ENCODE measurements at places on chromosomes 3 and 15. TPM values are rescaled to one million over a fixed set of nuclear protein-coding genes. Genes with fewer than 3 reads are reported as not detected.
A peak's percentile ranks its signal among the peaks of the same experiment; 100 is the strongest.

GRCh38 chr3:115790759-115791158 is 167.4 kb downstream of the GAP43 start:
- peak; percentile 99 for DNase-seq

Gene CCDC191
- 0.83 TPM for total RNA-seq

GRCh38 chr15:67869701-67870100 is 29.9 kb upstream of the RNU6-1 start:
- no peak for DNase-seq

DNA sequence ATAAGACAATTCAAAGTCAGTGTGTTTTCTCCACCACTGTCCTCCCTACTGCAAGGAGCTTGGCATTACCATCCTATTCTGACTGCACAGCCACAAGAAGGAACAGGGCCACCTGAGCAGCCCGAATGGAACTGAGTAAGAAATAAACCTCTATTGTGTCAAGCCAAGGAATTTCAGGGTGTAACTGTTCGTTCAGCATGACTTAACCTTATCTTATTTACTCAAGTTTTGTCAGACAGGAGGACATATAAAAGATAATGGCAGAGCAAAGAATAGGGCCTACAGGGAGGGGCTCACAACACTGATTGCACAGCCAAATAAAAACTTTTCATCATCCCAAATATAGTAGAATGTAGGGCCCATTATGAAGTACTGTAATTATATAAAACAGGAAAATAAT is 236.1 kb downstream of the NEK10 start:
- no peak for DNase-seq

- DNase-seq: peak; percentile 94
These were observed 25.9 kb upstream of the SPRED1 start for GRCh38 chr15:38226608-38227266.

- DNase-seq: peak; percentile 58
These were observed 31.0 kb downstream of the ANP32A start for GRCh38 chr15:68789534-68790241.

Gene CNTN3
- 3.6 TPM for total RNA-seq

DNA sequence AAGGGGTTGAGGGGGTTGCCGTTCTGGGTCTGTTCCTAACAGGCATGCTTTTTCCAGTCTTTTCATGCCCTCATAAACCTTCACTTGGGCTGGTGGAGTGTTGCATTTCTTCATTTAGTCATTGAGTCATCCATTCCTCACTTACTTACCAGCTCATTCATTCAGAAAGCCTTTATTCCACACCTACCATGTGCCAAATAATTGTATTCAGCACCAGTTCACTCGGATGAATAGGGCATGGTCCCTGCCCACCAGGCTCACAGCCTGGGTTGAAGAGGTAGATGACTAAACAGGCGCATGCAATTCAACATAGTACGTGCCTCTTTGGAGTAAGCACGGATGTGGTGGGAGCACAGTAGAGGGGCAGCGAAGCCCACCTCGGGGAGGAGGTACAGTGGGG is 35.1 kb upstream of the THSD4 start:
- no peak for DNase-seq

- DNase-seq: peak; percentile 15
These were observed 21.3 kb downstream of the ADGRG7 start for GRCh38 chr3:100630664-100631063.

Gene PCBP4
- 70.8 TPM for total RNA-seq

Gene CCDC39
- total RNA-seq: not detected

Gene SLC22A13
- total RNA-seq: under 0.01 TPM

GRCh38 chr3:95607926-95608325 is 1206.5 kb upstream of the EPHA6 start:
- DNase-seq: no peak

Gene FMN1
- total RNA-seq: 29.4 TPM

DNA sequence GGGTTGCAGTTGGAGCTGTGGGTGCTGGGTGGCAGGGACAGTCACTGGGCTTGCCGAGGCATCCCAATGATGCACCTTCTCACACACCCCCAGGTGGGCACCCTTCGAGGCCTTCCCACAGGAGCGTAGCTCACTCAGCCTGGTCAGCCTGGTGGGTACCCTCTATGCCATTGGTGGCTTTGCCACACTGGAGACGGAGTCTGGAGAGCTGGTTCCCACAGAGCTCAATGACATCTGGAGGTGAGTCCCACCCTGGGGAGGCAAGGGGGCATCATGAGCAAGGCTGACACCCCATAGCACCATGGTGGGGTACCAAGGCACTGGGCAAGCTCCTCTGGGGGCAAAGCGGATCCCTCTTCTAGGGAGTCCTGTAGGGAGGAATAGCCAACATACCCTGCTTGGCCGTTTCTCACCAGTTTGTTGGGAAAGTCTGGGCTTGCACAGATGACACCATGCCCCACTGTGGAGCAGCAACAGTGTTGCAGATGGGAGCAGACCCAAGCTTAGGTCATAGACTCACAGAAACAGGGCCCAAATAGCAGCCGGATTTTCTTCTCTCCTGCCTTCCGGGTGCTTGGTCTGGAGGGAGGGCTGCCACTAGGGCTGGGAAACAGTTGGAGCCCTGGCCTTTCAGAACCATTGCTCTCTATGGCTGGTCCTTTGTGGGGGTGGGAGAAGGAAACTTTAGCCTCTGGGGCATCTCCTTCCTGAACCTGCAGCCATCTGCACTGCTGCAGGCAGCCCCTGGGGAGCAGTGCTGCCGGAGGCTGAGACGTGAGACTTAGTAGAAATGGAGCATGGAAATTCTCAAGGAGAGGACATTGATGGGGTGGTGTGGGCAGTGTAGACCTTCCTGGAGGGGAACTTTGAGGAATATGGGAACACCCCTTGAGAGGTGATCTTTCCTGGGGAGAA is 5.7 kb downstream of the KLHL40 start:
- no peak for DNase-seq

Gene GOLGA6C
- total RNA-seq: not detected

GRCh38 chr15:99717161-99718009 is 15.9 kb downstream of the LYSMD4 start:
- no peak for DNase-seq

Gene PGBD4
- 1.9 TPM for total RNA-seq

DNA sequence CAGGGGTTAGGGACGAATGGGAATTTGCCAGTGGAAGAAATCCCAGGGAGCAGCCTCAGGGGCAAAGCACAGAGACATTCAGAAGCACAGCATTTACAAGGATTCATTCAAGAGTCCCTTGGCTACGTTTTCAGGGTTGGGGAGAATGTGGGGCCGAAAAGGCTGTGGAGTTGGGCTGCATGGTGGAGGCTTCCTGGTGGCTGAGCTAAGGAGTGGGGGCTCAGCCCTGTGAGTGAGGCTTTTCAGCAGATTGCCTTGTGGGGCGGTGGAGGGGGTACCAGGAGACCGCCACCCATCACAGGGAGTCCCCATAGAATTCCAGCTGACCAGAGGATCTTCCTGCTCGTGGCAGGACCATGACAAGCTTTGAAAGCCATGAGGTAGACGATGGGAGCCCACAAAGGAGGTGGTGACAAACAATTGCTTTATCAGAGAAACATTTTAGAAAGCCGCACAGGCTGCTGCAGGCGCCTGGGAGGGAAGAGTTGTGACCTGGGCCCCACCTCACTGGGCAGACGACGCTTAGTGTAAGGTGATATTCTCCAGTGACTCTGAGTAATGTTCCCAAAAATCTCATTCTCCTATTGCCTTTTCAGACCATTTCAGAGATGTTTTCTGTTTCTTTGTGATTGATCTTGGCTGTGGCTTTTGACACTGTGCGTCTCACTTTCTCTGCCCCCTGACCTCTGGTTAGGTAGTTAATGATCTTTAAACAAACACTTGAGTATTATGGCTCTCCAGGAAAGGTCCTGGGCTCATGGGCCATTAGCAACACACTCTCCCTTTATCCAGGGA is 128.0 kb downstream of the DNAJB8 start:
- no peak for DNase-seq

DNA sequence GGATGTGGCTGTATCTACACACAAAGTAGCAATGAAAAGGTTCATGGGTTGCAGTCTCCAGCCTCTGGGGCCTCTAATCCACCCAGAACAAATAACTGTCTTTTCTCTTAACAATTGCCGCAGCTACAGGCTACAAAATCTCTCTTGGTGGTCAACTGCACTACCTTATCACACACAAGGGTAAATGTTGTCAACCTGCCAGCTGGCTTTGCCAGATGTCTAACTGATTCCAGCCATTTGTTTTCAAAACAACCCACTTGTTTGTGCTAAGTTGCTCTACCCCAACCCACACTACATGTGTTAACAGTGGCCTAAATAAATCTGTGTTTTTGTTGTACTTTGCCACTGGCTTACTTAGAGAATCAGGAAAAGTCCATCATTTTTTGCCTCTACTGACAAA is 447.3 kb downstream of the TAFA4 start:
- no peak for DNase-seq

DNA sequence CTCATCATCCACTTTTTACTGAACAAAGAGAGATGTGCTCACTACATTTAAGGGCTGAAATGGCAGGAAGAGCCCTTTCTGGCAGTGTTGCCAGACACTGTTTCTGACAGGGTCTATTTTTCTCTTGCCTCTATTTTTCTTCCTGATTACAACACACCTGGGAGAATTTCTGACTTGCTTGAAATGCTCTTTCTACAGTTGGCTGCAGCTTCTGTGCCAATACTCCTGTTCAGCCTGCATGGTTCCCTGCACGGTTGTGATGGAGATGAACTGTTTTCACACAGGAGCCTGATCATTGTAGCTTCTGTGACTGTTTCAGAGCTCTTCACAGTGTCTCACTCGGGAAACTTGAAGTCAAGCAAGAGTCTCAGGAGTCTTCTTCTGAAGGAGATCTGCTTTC is 83.0 kb upstream of the DLG1 start:
- DNase-seq: no peak

DNA sequence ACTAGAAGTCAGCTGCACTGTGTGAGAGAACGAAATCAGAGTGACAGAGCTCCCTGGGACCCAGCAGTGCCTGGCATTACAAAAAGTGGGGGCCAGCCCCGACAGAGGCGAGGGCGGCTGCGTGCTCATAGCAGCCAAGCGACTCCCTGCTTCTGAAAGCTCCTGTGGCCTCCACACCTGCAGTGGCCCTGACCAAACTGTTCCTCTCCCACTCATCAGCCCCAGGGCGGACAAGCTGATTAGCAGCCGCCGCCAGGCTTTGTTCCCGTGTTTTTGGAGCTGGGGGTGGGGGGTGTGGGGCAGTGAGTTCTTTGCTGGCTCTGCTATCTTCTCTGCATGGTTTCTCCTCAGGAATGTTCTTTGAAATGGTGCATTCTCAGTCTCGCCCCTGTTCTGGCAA is 58.1 kb downstream of the DGKG start:
- no peak for DNase-seq

Gene RAB6B
- total RNA-seq: 0.28 TPM

Gene DNAJA4
- total RNA-seq: 0.18 TPM

GRCh38 chr3:124834723-124835718 is 52.1 kb downstream of the ITGB5 start:
- peak; percentile 98 for DNase-seq

Gene STXBP5L
- total RNA-seq: not detected

- no peak for DNase-seq
These were observed 2.6 kb upstream of the SLC9A9 start for GRCh38 chr3:143850877-143851276.

Gene BOC
- total RNA-seq: 5.3 TPM

GRCh38 chr3:112061152-112061551 is 25.0 kb upstream of the C3orf52 start:
- DNase-seq: peak; percentile 68

DNA sequence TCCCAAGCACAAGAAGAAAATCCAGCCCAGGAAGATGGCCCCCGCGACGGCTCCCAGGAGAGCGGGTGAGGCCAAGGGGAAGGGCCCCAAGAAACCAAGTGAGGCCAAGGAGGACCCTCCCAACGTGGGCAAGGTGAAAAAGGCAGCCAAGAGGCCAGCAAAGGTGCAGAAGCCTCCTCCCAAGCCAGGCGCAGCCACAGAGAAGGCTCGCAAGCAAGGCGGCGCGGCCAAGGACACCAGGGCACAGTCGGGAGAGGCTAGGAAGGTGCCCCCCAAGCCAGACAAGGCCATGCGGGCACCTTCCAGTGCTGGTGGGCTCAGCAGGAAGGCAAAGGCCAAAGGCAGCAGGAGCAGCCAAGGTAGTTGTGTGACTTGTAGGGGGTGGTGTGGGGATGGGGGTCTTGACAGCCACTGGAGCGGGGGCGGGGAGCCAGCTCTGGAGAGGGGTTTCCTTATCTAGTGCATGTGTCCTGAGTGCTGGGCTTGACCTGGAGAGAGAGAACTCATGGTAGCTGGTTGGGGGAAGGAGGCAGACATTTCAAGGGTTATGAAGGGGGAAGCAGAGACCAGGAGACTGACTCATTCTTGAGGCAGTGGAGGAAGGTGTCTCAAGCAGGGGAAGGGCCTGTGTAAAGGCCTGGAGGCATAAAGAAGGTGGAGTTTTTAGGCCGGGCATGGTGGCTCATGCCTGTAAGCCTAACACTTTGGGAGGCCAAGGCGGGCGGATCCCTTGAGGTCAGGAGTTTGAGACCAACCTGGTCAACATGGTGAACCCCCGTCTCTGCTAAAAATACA is 6.2 kb downstream of the H1-8 start:
- DNase-seq: peak; percentile 61

DNA sequence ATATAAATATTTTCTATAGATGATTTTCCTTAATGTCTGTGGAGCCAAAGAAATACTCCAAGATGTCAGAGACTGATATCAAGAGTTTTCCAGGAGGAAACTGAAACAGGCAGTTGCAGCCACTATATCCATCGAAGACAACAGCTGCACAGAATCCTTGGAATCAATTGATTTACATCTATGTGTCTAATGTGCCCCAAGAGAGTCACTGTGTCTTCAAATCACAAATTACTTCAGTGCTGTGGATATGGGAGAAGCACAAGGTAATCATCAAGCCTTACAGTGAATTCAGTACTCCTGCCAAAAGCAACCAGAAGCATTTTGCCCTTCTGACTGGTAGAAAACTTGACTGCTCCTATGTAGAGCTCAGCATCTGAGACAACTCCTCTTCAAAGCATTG is 51.1 kb downstream of the CPNE4 start:
- no peak for DNase-seq

Gene CPA3
- total RNA-seq: not detected

DNA sequence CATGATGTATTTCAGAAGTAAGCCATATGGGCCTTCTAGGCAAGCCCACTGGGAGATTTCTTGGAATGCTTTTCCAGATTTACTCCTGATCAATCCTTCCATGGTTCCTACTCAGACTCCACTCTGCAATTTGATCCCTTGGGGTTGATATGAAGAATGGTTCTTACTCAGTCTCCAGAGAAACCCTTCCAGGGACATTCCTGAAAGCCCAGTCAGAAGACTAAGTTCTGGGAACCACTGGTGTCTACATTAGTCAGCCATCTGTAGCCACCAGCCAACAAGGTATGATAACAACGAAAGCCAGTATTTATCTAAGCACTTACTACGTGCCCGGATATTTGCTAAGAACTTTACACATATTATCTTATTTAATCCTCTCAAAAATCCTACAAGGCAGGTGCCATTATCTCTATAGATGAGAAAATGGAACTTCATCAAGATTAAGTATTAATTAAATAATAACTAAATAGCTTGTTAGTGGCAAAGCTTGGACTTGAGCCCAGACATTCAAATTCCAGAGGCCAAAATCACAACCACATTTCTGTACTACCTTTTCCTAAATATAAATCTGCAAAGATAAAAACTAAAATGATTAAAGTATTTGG is 32.7 kb downstream of the ZNF385D start:
- DNase-seq: peak; percentile 96
